ENCODE measurements at places on chromosomes 1 and 21.
A peak's percentile ranks its signal among the peaks of the same experiment; 100 is the strongest.

DNA sequence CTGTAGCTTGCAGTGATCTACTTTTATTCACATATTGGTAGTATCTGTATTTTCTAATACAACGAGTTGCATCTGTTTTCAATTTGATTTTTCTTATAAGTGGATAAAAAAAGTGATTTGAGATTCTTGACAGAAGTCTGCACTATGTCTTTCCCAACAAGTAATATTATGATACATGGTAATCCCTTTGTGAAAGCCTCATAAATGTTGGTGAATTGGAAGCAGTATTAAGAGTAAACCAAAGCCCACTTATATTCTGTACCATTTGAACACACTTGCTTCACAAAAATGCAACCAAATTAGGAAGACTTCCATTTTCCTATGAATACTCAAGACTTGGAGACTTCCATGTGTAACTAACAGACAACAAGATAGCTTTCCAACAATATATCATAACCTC, 172.0 kb downstream of the HMCN1 start:
- DNase-seq = no peak

DNA sequence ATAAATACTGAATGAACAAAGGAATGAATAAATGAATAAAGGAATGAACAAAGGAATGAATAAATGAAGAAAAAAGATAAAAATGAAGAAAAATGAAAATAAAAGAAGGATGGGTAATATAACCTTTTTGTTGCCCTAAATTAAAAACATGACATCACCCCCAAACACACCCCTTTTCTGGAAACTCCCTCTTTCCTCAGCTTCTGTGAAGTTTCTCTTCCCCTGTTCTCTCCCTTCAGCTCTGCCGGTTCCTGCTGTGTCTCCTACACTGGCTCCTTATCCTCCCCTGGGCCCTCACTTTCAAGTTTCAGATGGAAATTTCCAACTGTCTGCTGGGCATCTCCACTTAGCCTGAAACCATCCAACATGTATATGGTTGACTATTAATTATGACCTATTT, 37.9 kb downstream of the RAB3B start:
- no peak for DNase-seq

- no peak for DNase-seq
These were observed 90.7 kb downstream of the JAK1 start for GRCh38 chr1:64875606-64876005.

GRCh38 chr1:199291022-199291740, 652.3 kb downstream of the PTPRC start:
- no peak for DNase-seq

DNA sequence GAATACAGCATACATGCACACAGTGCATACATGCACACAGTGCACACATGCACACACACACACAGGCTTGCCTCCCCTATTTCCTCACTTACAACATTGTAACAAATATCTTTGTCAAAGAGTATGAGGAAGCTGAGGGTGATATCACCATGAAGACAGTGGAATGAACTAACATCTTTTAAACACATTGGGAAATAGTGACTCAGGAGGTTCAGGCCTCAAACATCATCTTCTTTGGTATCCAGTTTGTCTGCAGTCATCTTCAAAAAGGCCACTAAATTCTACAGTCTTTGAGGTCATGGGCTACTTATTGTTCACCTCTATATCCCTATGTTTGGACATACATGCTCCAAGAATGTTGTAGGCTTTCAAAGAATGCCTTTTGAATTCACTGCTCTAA, 2.1 kb upstream of the LCE2B start:
- no peak for DNase-seq

DNA sequence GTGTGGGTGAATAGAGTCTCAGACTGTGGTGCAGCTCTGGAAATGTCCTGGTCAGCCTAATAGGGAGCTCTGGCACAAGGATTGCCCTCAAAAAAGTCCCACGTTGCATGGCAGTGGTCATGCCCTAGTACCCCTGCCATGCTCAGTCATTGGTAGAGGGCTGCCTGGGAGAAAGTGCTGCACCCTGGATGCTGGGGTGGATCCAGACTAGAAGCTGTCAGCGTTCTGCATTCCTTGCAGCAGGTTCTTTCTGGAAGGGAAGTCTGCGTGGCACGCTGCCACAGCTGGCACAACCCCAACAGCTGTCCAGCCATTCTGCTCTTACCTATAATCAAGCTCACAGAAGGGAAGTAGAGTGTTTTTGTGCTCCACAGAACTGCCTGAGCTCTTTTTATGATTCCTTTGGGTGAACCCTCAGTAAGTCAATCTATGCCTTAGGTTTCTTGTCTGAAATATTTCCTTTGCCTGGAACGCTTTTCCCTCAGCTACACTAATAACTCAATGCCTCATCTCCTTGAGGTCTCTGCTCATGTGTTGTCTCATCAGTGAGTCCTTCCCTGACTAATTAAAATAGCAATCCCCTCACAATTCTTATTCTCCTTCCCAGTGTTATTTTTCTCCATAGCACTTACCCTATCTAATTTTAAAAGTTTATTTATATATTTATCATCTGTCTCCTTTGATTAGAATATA, 61.5 kb upstream of the JAK1 start:
- no peak for DNase-seq

DNA sequence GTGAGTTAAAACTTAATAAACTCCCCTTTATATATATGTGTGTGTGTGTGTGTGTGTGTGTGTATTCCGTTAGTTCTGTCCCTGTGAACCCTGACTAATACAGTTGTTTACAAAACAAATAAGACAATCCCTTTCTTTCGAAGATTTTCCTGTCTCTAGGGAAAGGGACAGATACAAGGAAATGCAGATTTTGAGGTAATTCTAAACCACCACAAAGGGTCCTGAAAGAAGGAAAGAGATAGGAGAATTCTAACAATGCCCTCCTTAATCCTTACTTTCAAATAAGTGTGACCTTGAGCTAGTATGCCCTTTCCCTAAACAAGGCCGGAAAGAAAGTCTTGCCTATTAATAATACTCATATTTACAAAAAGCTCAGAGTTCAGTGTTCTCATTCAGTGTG, 164.8 kb upstream of the COL11A1 start:
- no peak for DNase-seq

GRCh38 chr1:205326812-205327466, 5.4 kb upstream of the NUAK2 start:
- no peak for DNase-seq

DNA sequence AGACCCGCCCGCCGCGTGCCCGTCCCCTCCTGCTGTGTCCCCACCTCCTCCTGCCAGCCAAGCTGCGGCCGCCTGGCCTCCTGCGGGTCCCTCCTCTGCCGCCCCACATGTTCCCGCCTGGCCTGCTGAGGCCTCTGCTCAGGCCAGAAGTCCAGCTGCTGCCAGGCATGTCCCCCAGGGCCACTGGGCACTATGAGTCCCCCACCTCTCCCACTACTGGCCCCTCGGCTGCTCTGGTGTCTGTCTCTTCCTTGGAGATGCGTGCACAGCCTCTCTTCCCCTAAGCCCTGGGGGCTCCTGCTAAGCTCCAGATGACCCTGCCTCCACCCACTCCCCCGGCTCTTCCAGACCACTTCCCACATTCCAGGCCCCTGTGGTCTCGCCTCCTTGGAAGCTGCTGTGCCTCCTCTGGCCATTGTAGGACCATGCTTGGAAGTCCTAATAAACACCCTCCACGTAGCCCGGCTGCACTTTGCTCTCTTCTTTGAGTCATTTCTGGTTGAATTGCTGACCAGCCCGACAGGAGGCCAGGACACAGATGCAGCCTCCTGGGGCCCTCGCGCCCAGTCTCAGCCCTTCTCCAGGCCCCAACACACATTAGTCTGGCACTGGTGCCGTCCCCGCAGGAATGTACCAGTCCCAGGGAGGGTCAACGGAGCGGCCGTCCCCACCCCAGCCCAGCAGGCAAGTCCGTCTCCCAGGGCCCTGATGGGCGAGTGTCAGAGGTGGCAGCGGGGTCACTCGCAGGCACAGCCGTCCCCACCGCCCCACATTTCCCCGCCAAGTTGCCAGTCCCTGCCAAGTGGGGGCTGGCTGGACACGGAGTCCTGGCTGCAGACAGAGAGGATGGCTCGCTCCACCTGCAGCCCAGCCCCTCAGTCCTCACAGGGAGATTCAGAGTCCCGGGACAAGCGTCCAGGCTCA, 1.1 kb downstream of the KRTAP10-12 start:
- no peak for DNase-seq

DNA sequence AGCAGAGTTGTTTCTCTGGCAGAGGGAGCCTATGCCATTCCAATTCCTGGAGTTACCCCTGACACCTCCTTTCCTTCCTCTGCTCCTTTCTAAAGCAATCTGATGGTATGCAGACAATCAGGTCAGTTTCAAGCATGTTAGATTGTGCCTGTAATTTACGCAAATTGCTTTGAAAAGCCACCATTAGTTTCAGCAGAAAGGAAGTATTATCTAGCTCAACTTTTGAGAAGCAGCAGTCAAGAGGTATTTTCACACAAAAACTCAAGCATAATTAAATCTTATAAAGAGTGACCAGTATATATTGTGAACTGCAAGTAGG, 2.2 kb downstream of the ERRFI1 start:
- no peak for DNase-seq

GRCh38 chr1:11855430-11855829, 3.3 kb downstream of the NPPB start:
- DNase-seq = no peak

DNA sequence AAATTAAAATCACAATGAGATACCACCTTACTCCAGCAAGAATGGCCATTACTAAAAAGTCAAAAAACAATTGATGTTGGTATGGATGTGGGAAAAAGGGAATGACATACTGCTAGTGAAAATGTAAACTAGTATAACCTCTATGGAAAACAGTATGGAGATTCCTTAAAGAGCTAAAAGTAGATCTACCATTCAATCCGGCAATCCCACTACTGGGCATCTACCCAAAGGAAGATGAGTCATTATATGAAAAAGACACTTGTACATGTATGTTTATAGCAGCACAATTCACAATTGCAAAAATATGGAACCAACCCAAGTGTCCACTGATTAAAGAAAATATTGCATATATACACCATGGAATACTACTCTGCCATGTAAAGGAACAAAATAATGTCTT, 37.2 kb downstream of the SUSD4 start:
- no peak for DNase-seq

DNA sequence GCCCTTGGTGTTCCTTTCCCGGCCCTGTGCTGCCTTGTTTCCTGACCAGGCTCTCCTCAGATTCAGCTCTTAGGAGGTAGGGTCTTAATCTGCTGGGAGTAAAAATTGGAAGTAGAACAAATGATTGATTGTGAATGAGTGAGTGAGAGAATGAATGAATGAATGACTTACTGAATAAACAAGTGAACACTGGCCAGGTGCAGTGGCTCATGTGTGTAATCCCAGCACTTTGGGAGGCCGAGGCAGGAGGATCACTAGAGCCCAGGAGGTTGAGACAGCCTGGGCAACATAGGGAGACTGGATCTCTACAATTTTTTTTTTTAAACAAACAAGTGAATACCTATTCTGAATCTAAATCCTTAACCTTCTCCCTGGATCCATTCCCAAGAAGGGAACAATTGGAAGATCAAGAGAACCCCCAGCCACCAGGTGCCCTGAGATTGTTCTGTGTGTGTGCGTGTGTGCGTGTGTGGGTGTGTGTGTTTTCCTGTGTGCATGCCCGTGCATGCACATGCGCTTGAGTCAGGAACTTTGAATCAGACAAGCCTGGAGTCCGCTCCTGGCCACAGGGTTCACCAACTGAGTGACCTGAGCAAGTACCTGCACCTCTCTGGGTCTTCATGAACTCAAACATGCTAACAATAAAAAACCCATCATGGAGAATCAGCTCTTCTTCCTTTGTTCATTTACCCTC, 24.3 kb upstream of the CITED4 start:
- no peak for DNase-seq

DNA sequence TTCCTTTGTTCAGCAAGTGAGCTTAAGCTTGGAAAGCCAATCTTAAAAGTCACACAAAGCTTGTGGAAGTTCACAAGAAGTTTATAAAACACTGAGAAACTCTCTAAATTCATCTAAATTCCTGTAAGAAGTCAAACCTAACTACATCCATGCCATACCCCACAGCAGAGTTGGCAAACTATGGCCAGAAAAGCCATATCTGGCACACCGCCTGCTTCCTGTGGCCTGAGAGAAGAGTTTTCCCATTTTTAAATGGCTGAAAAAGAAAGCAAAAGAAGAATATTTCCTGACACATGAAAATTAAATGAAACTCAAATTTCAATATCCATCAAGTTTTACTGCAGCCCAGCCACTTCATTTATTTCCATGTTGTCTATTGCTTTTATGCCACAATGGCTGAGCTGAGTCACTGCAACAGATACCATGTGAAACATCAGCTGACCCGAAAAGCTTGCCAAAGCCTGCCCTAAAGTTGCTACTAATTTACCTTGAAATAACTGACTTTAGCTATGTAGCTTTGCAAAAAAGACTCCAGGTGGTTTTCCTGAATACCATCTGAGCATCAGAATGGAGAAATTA, 237.1 kb downstream of the SLC45A1 start:
- no peak for DNase-seq

GRCh38 chr1:43147625-43148327, 24.3 kb downstream of the EBNA1BP2 start:
- peak; percentile 3 for DNase-seq

GRCh38 chr1:57269630-57270225, 154.1 kb downstream of the DAB1 start:
- DNase-seq = no peak

GRCh38 chr1:23422241-23422877, 2.2 kb downstream of the TCEA3 start:
- peak; percentile 30 for DNase-seq

DNA sequence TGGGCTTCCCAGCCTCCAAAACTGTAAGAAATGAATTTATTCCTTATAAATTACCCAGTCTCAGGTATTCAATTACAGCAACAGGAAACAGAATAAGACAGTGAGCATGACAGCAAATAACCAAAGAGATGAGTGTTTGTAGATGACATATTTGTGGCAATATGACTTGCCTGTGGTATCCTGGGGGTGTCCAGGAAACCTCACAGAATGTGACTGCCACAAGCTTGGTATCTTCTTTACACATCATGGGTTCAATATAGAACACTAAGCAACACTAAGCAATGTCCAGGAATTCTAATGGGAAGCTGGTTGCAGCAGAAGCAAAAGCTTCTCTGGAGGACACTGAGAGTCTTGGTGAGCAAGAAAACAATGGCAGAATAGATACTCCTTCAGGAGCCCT, 236.4 kb upstream of the BEND5 start:
- DNase-seq = no peak

GRCh38 chr1:207321079-207321789, at the start of gene CD55:
Gene CD55, plus strand, starts transcription at chr1:207321678. Its CDS starts 88 bp downstream, at chr1:207321766.
- DNase-seq = peak; percentile 98

Measured in activated CD4-positive, alpha-beta T cell treated with anti-CD3 and anti-CD28 coated beads, Interleukin-2, amount 50 U/mL, for 1 hour (primary cell).